Spleen (tissue), 13 donors: ENCODE measurements at places on chromosomes 13 and 19. TPM values are rescaled to one million over a fixed set of nuclear protein-coding genes. Genes with fewer than 3 reads are reported as not detected.

POMP gene
- total RNA-seq = 53.4 TPM

KRTDAP gene
- total RNA-seq = 3.1 TPM

ZNF460 gene
- 60.8 TPM for total RNA-seq

ZNF100 gene
- total RNA-seq = 36.0 TPM

ZFP30 gene
- total RNA-seq = 9.8 TPM

PSG11 gene
- total RNA-seq = not detected

LENG9 gene
- 8.3 TPM for total RNA-seq

C13orf42 gene
- total RNA-seq = 0.43 TPM

SPRED3 gene
- 1.2 TPM for total RNA-seq

ZNF570 gene
- 14.7 TPM for total RNA-seq

POU2F2 gene
- 45.4 TPM for total RNA-seq

OR10H1 gene
- not detected for total RNA-seq

GNA15 gene
- total RNA-seq = 12.5 TPM

SPACA6 gene
- total RNA-seq = 20.1 TPM

C2CD4C gene
- total RNA-seq = 1.1 TPM

ELSPBP1 gene
- not detected for total RNA-seq

ZNF579 gene
- 1.9 TPM for total RNA-seq

LILRB2 gene
- total RNA-seq = 52.9 TPM

NCAN gene
- total RNA-seq = not detected

ARRDC5 gene
- 9.4 TPM for total RNA-seq

EBI3 gene
- 26.9 TPM for total RNA-seq

LRRC63 gene
- 0.69 TPM for total RNA-seq

ZNF99 gene
- total RNA-seq = 0.14 TPM

C1QTNF9B gene
- not detected for total RNA-seq

FGF22 gene
- total RNA-seq = not detected

THSD8 gene
- total RNA-seq = not detected

ZBTB7A gene
- total RNA-seq = 43.0 TPM

GIPR gene
- total RNA-seq = 7.5 TPM

MUC16 gene
- total RNA-seq = 0.54 TPM

SIGLEC12 gene
- total RNA-seq = 5.4 TPM

OCEL1 gene
- total RNA-seq = 7.7 TPM

ADGRE1 gene
- total RNA-seq = 65.2 TPM

EPSTI1 gene
- 50.2 TPM for total RNA-seq

SOX1 gene
- not detected for total RNA-seq

TMEM86B gene
- total RNA-seq = 10.2 TPM

YJEFN3 gene
- total RNA-seq = 1.9 TPM

ANKRD27 gene
- total RNA-seq = 28.3 TPM

NLRP11 gene
- not detected for total RNA-seq

CATSPERD gene
- total RNA-seq = not detected

CCDC61 gene
- 8.2 TPM for total RNA-seq

ACER1 gene
- total RNA-seq = not detected

SEMA6B gene
- total RNA-seq = 39.3 TPM

LMTK3 gene
- total RNA-seq = 1.9 TPM

URAD gene
- total RNA-seq = not detected

NLRP4 gene
- not detected for total RNA-seq

SLC10A2 gene
- total RNA-seq = not detected

GDF15 gene
- total RNA-seq = 34.3 TPM

ZNF540 gene
- 5.3 TPM for total RNA-seq

TRAPPC2B gene
- 7.7 TPM for total RNA-seq

LRFN3 gene
- 8.8 TPM for total RNA-seq

CGB8 gene
- total RNA-seq = not detected

FXYD7 gene
- 1.2 TPM for total RNA-seq

ZNF627 gene
- 12.1 TPM for total RNA-seq

CLPTM1 gene
- 76.9 TPM for total RNA-seq
